ENCODE measurements at places on chromosomes 16 and 17.

- no peak for DNase-seq
These were observed 772 bp downstream of the CHD3 start for GRCh38 chr17:7889166-7889955.

- DNase-seq, result peak; percentile 50
These were observed at the start of gene COPZ2 for GRCh38 chr17:48037036-48037837. Gene COPZ2 (minus strand): TSS chr17:48037797. CDS start chr17:48037777, 20 bp downstream.

- DNase-seq, result no peak
These were observed 736 bp downstream of the SPATA20 start for GRCh38 chr17:50547736-50548083.

DNA sequence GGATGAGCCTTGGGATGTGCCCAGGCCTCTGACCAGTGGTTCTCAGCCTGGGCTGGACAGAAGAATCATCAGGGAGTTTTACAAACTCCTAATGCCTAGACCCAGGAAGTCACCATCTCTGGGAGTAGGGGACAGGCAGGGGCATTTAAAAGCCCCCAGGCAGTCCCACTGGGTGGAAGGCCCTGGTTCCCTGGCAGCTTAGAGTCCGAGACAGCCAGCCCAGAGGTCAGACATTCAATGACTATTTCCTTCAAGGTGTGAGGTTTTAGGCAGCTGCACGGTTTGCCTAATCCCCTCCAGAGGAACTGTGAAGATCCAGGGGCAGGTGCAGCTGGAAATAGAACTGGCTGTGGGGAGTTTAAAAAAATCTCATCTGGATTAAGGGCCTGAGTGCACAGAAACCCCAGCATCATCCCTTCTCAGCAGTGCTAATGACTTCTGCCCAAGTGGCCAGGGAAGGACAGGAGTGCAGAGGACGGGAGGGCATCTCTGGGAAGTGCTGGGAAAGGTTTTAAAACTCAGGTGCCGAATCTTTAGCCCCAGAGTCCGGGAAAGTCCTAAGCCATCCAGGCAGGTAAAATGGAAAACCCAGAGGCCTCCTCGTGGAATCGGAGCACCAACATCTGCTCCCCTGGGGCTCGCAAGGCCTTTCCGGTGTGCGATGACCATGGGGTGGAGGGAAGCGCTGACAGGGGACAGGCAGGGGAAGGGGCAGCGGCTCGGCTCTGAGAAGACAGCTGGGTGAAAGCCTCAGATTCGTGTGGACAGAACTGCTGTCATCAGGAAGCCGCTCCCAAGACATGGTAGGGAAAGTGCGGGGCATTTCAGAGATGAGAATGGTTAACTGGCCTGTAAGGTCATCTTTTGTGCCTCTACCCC lies 1.5 kb upstream of the LGALS3BP start:
- no peak for DNase-seq

DNA sequence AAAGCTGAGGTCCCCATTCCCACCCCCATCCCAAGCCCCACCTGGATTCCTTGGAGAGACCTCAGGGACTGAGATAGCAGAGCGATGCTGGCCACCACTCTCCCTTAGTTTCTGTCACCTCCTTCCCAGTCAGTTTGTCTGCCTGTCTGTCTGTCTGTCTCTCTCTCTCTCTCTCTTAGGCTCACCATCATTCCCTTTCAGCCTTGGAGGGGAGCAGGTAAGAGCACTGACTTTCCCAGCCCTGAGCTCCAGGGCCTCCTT lies 5.9 kb downstream of the CD300LB start:
- DNase-seq, result no peak

DNA sequence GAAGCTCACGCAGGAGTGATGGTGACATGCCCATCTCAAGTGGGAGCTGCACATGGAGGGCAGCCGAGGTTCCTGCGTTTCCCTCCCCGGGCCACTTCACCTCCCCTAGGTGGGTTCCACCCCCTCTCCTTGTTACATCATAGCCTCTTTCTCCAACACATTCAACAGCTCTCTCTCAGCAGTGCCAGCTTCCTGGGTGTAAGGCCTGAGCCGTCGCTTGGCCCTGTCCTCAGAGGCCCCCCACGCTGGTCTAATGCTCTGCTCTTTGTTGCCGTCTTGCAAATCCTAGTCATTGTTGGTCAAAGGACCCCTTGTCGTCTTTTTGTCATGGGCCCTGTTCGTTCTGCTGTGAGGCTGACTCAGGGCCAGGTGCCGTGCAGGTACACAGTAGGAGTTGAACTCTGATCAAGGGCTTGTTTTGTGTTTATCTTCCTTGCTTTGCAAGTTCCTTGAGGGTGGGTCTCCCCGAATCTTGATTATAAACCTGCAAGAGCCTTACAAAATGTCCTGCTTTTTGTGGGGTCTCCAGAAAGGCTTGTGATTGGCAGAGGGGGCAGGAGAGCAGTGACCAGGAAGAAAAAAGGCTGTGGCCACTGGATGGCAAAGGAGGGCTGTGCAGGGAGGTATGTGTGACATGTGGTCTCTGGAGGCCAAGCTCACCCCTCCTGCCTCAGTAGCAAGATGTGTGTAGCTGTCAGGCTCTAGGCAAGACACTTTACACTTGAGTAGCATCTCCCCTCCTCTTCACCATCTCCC lies 136.6 kb downstream of the CCDC182 start:
- DNase-seq, result no peak

- no peak for DNase-seq
These were observed 21.0 kb upstream of the G6PC1 start for GRCh38 chr17:42879596-42879985.

DNA sequence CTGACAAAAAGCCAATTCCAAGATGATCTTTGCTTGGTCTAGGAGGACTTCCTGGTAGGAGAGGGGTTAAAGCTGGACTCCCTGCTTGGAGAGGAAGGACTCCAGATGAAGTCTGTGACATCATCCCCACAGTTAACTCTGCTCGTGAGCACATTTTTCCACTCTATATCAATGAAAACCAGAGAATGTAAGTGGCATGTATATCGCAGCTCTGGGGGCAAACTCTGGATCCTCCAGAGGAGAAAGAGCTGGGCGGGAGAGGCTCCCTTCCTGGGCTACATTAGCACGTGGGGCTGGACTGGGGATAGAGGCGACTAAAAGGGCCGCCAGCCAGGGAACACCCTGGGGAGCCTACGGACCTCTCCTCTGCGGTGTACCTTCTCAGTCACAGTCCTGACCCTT lies 34.1 kb downstream of the HIC1 start:
- no peak for DNase-seq

- no peak for DNase-seq
These were observed 191.8 kb downstream of the PRKCA start for GRCh38 chr17:66494023-66494803.

GRCh38 chr17:30555942-30556341 lies 78.7 kb downstream of the GOSR1 start:
- DNase-seq, result no peak

DNA sequence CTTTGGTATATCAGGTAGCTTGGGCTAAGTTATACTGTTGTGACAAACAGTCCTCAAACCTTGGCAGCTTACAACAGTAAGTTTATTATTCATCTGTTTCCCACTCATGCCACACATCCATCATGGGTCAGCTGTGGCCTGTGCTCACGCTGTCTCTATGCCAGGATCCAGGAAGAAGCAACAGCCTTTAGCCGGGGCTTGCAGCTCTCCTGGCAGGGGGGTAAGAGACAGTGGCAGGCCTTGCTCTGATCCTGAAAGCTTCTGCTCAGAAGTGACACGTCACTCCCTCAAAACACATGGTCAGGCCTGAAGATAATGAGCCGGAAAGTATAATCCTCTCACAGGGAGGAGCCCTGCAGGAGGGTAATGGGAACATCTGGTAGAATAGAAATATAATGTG lies 377.6 kb downstream of the CPPED1 start:
- DNase-seq, result no peak

DNA sequence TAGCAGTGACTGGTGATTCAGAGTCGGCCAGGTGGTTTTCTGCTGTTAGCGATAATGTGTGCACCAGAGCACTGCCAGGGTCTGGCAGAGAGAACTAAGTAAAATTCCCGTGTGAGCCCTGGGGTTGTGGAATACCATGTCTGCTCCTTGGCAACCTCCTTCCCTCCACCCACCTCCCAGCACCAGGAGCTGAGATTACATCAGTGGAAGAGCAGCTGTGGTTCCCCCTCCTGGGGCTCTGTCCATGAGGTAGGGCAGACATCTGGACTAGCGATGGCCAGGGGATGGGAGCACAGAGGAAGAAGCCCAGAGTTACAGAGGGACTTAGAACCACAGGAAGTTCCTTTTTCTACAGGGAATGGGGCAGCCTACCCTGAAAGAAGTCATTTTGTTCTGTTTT lies 15.8 kb downstream of the CLEC10A start:
- no peak for DNase-seq

DNA sequence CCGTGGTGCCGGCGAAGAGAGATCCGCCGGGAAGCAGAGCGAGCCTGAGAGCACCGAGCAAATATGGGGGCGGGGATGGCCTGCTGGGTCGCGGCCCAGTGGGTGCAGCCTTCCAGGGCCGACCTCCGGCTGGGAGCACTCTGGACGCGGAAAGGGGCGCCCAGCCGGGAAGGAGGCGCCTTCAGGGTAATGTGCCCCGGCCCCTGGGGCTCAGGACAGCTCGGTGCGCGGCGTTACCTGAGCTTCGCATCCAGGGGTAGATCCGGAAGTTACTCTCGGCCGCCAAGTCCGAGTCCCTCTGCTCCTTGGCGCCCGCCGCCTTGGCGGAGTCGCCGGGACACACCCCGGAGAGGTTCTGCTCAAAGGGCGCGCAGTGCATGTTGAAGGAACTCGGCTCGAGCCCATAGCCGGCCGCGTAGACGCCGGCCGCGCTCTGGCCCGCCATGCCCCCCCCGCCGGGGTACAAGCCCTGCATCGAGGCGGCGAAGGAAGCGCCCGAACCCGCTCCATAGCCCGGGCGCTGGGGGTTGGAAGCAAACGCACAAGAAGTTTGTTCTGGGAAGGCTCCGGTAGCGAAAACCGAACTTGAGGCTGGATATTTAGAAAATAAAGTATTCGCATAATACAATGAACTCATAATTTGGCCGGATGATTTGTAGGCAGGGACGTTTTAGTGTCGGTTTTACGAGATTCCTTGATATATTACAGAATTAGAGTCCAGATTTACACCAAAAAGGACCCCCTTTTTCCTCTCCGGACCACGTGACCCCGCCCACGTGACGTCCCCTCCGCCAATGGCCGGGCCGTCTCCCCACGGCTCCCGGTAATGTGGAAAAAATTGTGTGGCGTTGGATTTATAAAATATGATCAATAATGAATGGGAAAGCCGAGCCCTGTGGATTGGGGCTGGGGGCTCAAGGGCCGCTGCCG lies at the start of gene HOXB7:
HOXB7 (minus strand) TSS at position 736 of the 930 bp plus-strand sequence; CDS start at position 637, 99 bp downstream.
- peak; percentile 60 for DNase-seq

DNA sequence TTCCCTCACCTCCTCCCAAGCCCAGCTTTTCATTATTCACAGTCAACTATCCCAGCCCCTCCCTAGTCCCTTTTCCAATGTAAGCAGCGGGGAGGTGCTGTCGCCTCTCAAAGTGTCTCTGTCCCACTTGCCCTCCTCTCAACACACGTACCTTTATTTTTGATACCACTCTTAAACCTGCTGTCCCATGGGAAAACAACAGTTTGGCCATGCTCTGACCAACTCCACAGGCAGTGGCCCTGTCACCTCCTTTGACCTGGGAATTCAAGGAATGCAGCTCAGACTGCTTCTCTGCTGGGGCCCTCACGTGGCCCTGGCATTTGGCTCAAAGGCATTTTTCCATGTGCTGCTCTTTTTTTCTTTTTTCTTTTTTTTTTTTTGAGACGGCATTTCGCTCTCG lies 4.2 kb downstream of the LYRM9 start:
- DNase-seq, result no peak

DNA sequence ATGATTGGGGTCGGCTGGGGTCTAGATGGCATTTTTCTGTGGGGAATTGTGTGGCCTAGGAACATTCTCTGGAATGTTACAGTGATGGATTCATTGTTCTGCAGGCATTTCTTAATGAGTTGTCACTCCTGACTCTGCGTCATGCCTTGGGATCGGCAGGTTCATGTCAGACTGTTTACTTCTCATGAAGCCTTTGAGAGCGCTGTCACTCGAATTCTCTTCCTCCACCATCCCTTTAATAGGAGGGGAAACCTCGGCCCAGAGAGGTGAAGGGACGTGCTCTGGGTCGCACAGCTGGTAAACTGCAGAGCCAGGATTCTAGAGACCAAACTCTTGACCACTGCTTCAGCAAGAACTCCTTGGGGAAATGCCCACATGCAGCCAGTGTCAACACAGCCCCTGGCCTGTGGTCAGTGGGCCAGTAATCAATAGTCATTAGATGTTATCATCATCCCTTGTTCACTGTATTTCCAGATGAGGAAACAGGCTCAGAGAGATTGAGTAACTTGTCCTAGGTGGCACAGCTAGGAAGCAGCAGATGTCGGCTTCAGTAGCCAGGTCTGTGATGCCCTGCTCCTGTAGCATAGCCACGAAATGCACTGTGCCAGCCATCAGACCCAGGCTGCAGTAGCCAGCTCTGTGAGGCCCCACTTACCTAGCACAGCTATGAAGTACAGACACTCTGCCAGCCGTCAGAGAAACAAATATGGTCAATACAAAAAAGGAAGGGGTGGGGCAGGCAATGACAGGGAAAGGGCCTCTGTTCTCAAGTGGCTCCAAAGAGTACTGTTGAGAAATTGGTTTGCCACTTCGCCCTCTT lies 259.0 kb downstream of the CPPED1 start:
- DNase-seq, result no peak

DNA sequence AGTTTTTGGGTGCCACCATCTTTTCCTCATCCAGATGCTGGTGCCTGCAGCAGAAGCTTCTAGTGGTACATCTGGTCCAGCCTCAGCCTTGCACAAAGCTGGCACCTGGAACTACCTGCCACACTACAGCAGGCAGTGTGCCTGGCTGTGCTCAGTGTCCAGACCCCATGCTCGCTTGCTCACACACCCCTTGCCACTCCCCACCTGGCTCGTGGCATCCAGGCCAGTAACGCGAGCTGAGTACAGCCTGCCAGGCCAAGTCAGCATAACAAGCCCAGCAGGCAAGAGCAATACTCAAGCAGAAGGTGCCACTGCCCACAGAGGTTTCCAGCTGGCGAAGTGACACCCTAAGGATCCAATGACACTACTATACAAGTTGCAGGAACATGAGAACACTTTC lies 29.7 kb upstream of the KIF2B start:
- no peak for DNase-seq

DNA sequence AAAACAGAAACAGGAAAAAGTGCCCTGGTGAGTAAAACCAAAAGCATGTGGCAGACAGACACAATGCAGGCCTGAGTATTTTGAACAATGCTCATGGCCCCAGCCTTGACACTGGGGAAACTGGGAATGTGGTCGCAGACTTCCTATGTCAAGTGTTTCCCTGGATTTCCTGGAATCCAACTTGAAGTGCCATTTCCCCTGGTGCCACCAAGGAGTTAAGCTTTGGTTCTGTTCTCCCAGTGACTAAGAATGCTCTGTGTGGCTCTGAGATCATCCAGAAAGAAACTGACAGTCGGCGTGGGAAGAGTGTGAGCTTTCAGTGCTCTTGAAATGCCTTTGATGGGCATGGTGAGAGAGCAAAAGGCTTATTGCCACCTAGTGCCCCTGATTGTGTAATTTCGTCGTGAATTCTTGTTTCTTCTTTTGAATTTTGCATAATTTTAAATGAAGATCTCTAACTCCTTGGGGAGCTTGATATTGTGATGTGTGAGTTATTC lies 96.0 kb downstream of the YPEL2 start:
- DNase-seq, result peak; percentile 33
